ENCODE measurements at places on chromosomes 1 and 21. TPM values are rescaled to one million over a fixed set of nuclear protein-coding genes. Genes with fewer than 3 reads are reported as not detected.

GRCh38 chr1:22038036-22038435 lies 14.5 kb upstream of the CDC42 start:
- H3K4me3 ChIP-seq: no peak overlapping the region
- no peaks in the 10 kb centered on the region for H3K27me3 ChIP-seq
- no peak for DNase-seq
- H3K27ac ChIP-seq: peak overlapping the region; percentile 68

- H3K27ac ChIP-seq: no peak overlapping the region
- H3K36me3 ChIP-seq: no peaks in the 10 kb centered on the region
- DNase-seq: peak; percentile 48
- peaks cover 43% of the 10 kb centered on the region for H3K4me1 ChIP-seq
- H3K4me3 ChIP-seq: peak overlapping the region; percentile 26
Observed at GRCh38 chr1:213985209-213986019, 2.4 kb upstream of the PROX1 start.

- no peaks in the 10 kb centered on the region for H3K27me3 ChIP-seq
- peaks cover 32% of the 10 kb centered on the region for H3K4me1 ChIP-seq
- peak overlapping the region; percentile 64 for H3K27ac ChIP-seq
- DNase-seq: no peak
- peaks cover 64% of the 10 kb centered on the region for H3K36me3 ChIP-seq
- H3K4me3 ChIP-seq: no peak overlapping the region
Observed at GRCh38 chr1:109225711-109226445, 12.2 kb downstream of the SARS1 start.

DNA sequence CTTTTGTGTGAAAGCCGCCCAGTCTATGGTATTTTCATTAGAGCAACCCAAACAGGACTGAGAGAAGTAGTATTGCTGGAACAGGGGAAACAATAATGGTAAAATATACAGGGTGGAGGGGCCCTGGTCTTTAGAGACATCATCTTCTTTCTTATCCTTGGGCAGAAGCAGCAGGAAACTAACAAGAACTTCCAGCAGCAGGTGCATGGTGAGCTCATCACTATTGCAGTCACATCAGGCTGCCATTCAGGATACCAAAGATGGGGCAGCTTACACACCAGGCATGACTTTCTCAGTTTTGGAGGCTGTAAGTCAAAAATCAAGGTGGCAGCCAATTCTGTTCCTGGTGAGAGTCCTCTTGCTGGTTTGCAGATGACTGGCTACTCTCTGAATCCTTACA lies 478.3 kb upstream of the RUNX1 start:
- peaks cover 44% of the 10 kb centered on the region for H3K4me1 ChIP-seq
- no peaks in the 10 kb centered on the region for H3K27me3 ChIP-seq
- H3K36me3 ChIP-seq: no peaks in the 10 kb centered on the region

- H3K27ac ChIP-seq: no peak overlapping the region
- peaks cover 7% of the 10 kb centered on the region for H3K27me3 ChIP-seq
- no peak for DNase-seq
- no peaks in the 10 kb centered on the region for H3K4me1 ChIP-seq
- no peak overlapping the region for H3K4me3 ChIP-seq
- H3K36me3 ChIP-seq: no peaks in the 10 kb centered on the region
Observed at GRCh38 chr1:55723001-55723400, 507.8 kb upstream of the USP24 start.

DNA sequence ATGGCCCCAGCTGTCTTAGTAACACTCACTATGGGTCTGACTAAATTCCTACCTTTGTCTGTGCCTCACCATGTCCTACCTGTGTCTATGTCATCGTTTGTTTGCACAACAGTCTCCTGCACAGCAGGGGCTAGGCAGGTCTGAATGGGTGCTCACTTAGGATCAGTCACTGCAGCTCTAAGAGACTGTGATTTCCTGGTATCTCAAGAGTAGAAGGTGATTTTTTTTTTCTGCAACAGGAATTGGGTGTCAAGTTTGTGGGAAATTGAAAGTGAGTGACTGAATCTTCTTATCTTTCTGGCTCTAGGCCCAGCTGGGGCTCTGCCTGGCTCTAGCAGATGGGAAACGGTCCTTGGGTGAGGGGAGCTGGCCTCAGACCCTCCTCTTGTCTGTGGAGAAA lies 46.4 kb upstream of the TRABD2B start:
- H3K36me3 ChIP-seq: no peaks in the 10 kb centered on the region
- DNase-seq: no peak
- peaks cover 3% of the 10 kb centered on the region for H3K27me3 ChIP-seq

DNA sequence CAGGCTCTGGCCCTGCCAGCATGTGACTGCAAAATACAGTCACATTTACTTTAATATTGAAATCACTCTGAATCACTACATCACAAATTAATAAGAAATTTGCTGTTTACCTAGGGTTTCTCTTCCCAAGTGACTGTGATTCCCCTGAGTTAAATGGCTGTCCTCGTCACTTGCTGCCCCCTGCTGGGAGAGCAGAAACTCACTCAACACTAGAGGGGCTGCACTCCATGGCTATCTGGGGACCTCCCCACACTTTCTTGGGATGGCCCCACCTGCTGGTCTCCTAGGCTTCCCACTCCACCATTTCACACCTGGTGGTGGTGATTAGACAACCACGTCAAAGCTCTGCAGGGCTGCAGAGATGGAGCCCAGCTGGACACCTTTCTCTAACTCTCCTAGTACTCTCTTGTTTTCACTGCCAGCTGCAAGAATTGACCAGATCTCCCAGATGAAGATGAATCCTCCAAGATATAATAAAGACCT lies 63.4 kb downstream of the CD2 start:
- DNase-seq: peak; percentile 88
- H3K36me3 ChIP-seq: peaks cover 19% of the 10 kb centered on the region
- H3K27me3 ChIP-seq: no peaks in the 10 kb centered on the region
- H3K27ac ChIP-seq: peak overlapping the region; percentile 91

DNA sequence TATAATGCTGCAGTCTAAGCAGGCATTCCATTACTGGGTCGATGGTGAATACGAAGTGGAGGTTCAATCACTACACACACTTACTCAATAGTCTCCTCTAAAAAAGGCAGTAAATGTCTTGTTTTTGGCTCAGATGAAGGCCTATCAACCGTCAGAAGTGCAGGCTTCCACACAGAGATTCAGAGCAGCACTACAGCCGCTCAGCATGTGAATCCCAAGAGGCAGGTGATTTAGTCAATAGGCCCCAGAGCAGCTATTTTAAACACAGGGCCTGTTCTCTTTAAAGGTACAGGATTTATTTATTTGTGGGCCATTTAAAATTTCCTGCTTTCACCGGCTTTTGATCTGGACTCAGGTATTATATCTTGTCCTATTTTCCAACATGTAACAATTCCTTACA lies 293.7 kb downstream of the RGS7 start:
- H3K4me1 ChIP-seq: no peaks in the 10 kb centered on the region
- DNase-seq: no peak
- H3K4me3 ChIP-seq: no peak overlapping the region
- H3K27me3 ChIP-seq: no peaks in the 10 kb centered on the region
- no peaks in the 10 kb centered on the region for H3K36me3 ChIP-seq

- peaks cover 20% of the 10 kb centered on the region for H3K4me1 ChIP-seq
- H3K4me3 ChIP-seq: no peak overlapping the region
- DNase-seq: no peak
- H3K27ac ChIP-seq: no peak overlapping the region
- peaks cover 14% of the 10 kb centered on the region for H3K27me3 ChIP-seq
Observed at GRCh38 chr1:35574655-35575415, 1.7 kb downstream of the TFAP2E start.

GRCh38 chr21:17915976-17916375 lies 96.8 kb upstream of the C21orf91 start:
- no peak overlapping the region for H3K4me3 ChIP-seq
- no peak overlapping the region for H3K27ac ChIP-seq
- H3K4me1 ChIP-seq: no peaks in the 10 kb centered on the region
- peaks cover 2% of the 10 kb centered on the region for H3K27me3 ChIP-seq
- H3K36me3 ChIP-seq: peaks cover 3% of the 10 kb centered on the region

GRCh38 chr1:37448691-37449417 lies 25.5 kb upstream of the ZC3H12A start:
- no peak overlapping the region for H3K27ac ChIP-seq
- no peak for DNase-seq
- no peak overlapping the region for H3K4me3 ChIP-seq
- no peaks in the 10 kb centered on the region for H3K36me3 ChIP-seq
- peaks cover 7% of the 10 kb centered on the region for H3K27me3 ChIP-seq

DNA sequence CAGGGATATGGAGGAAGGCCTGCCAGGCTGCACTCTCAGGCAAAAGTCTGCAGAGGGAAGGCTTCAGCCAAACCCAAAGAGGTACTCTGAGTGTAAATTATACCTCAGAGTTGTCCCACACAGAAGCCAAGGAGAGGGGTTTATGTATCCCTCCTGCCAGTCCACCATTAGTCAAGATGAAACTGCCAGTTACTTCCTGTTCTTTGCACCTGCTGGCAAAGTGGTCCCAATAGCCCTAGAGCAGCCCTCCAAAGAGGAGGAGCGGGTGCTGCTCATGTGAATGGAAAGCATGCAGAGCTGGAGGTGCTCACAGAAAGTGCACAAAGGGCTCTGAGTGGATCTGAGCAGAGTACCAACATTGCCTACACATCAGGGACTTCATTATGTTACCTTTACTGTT lies 37.1 kb upstream of the MCOLN3 start:
- H3K27me3 ChIP-seq: peaks cover 9% of the 10 kb centered on the region
- no peak overlapping the region for H3K4me3 ChIP-seq
- no peak for DNase-seq
- no peak overlapping the region for H3K27ac ChIP-seq
- H3K36me3 ChIP-seq: no peaks in the 10 kb centered on the region
- no peaks in the 10 kb centered on the region for H3K4me1 ChIP-seq

GRCh38 chr1:37150986-37151385 lies 116.7 kb upstream of the GRIK3 start:
- peaks cover 18% of the 10 kb centered on the region for H3K27me3 ChIP-seq
- H3K27ac ChIP-seq: no peak overlapping the region
- no peak for DNase-seq

DNA sequence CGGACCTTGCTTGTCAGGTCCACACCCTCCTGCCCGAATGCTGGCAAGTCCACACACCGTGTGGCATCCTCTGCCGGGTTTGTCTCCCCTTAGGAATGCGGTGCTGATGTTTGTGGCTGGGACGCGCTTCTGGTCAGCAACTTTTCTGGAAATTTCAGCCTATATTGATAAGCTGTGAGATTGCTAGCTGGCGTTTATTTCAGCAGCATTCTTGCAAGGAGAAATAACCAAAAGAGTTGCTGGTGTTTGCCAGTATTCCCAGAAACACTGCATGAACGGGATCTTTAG lies 601 bp downstream of the CEPT1 start:
- H3K27me3 ChIP-seq: no peaks in the 10 kb centered on the region
- peaks cover 53% of the 10 kb centered on the region for H3K4me1 ChIP-seq
- no peak for DNase-seq
- peak overlapping the region; percentile 95 for H3K4me3 ChIP-seq
- peak overlapping the region; percentile 33 for H3K27ac ChIP-seq
- H3K36me3 ChIP-seq: peaks cover 14% of the 10 kb centered on the region

- no peaks in the 10 kb centered on the region for H3K27me3 ChIP-seq
- H3K4me3 ChIP-seq: no peak overlapping the region
- no peaks in the 10 kb centered on the region for H3K36me3 ChIP-seq
Observed at GRCh38 chr1:193680924-193681316, 494.5 kb upstream of the B3GALT2 start.

GRCh38 chr1:234000557-234001041 lies 96.1 kb downstream of the SLC35F3 start:
- peaks cover 18% of the 10 kb centered on the region for H3K27me3 ChIP-seq
- H3K4me3 ChIP-seq: no peak overlapping the region
- H3K36me3 ChIP-seq: no peaks in the 10 kb centered on the region
- H3K4me1 ChIP-seq: no peaks in the 10 kb centered on the region
- H3K27ac ChIP-seq: no peak overlapping the region
- no peak for DNase-seq

- DNase-seq: no peak
- peaks cover 15% of the 10 kb centered on the region for H3K27me3 ChIP-seq
- H3K36me3 ChIP-seq: no peaks in the 10 kb centered on the region
- H3K4me1 ChIP-seq: no peaks in the 10 kb centered on the region
Observed at GRCh38 chr1:94678202-94678848, 136.8 kb upstream of the F3 start.

DNA sequence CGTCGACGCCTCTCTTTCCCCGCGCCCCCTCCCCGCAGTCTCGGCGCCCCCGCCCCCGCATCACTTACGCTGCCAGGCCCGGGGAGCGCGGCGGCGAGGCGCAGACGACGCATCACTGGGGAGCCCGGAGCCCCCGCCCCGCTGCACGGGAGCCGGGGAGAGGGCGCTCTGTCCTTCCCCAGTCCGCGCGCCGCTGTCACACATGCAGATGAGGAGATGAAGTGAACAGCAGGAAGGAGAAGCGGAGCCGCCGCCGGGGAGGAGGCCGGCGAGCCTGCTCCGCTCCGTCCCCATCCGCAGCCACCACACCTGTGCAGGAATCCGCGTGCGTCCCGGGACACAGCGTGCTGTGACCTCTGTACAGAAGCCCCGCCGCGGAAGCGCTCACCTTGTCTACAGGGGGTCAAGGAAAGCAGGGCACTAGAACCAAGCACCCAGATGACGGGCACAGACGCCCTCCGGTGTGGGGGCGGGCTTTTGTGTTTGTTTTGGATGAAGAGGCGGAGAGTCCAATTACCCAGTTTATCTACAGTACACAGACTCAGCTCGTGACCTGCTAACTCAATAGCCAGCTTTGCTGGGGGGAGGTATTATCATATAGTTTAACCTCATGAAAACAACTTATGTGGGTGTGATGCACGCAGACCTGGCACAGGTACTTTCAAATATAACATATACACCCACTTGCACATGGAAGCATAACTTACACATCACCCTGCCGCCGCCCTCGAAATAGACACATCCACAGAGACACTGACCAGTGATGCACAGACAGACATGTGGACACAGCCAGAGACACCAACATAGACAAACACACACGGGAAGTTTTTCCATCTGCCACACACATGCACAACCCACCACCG lies 12.4 kb downstream of the KLHDC8A start:
- DNase-seq: peak; percentile 74
- H3K4me1 ChIP-seq: peaks cover 5% of the 10 kb centered on the region
- no peak overlapping the region for H3K27ac ChIP-seq
- H3K27me3 ChIP-seq: peaks cover 31% of the 10 kb centered on the region

GRCh38 chr1:171683870-171684269 lies 31.4 kb upstream of the MYOC start:
- H3K4me3 ChIP-seq: no peak overlapping the region
- no peaks in the 10 kb centered on the region for H3K36me3 ChIP-seq
- no peaks in the 10 kb centered on the region for H3K4me1 ChIP-seq
- DNase-seq: no peak
- H3K27ac ChIP-seq: no peak overlapping the region
- peaks cover 4% of the 10 kb centered on the region for H3K27me3 ChIP-seq

GRCh38 chr21:37192019-37192418 lies 75.1 kb downstream of the VPS26C start:
- no peaks in the 10 kb centered on the region for H3K27me3 ChIP-seq
- no peak overlapping the region for H3K27ac ChIP-seq
- no peak for DNase-seq
- peaks cover 45% of the 10 kb centered on the region for H3K36me3 ChIP-seq

Gene LEMD1
- total RNA-seq: 0.79 TPM

Gene HSD3B1
- total RNA-seq: not detected

Gene CFAP107
- not detected for total RNA-seq

Gene HPCAL4
- 1.1 TPM for total RNA-seq

Gene MPZL1
- 22.3 TPM for total RNA-seq

Gene ANKRD34A
- 5.8 TPM for total RNA-seq

Gene PLOD1
- total RNA-seq: 11.9 TPM

Gene ALX3
- total RNA-seq: not detected

Gene RAB25
- 0.77 TPM for total RNA-seq

Gene SPSB1
- total RNA-seq: 5.7 TPM

Gene HES5
- 0.14 TPM for total RNA-seq

Gene SUSD4
- 1.9 TPM for total RNA-seq

Data from activated CD4-positive, alpha-beta T cell treated with anti-CD3 and anti-CD28 coated beads for 36 hours (primary cell).